ENCODE measurements at places on chromosomes 1 and 21.

DNA sequence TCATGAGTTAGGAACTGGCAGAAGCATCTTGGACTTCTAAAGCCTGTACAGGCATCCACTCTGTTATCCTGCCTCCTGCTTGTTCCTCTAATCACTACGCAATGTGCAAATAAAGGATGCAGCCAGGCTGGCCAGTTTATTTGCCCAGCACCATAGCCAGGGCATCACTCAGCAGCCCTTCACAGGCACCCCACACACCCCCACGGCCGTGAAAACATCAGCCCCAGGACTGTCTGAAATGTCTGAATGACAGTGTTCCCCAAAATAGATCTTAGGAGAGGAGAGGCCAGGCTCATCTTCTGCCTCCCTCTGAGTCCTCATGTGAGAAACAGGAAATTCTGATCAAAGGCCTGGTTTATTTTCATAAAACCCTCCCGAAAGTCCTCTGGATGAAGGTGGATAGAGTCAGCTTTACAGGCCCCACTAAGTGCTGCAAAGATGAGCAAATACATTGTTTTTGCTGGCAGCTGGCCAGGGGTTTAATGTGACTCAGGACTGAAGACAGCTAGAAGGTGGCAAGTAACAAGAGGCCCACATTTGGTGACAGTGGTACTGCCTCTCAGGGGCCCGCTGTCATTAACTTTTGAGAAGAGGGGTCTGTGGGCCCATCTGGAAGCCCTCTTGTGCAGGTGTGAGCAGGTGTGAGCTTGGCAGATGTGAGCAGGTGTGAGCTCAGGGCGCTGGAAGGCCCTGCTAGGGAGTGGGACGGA, 32.9 kb downstream of the GRHL3 start:
- no peak for DNase-seq

- DNase-seq, result no peak
Measured at GRCh38 chr1:245952383-245953026, 554.6 kb downstream of the SMYD3 start.

DNA sequence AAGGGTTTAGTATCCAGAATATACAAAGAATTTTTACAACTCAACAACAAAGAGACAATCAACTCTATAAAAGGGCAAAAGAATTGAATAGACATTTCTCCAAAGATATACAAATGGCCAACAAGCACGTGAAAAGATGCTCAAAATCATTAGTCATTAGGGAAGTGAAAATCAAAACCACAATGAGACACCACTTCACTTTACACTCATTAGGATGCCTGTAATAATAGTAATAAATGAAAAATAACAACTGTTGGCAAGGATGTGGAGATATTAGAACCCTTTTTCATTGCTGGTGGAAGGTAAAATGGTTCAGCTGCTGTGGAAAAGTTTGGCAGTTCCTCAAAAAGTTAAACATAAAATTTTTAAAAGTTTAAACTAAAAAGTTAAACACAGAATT, 7.0 kb upstream of the ABCD3 start:
- DNase-seq, result peak; percentile 77

DNA sequence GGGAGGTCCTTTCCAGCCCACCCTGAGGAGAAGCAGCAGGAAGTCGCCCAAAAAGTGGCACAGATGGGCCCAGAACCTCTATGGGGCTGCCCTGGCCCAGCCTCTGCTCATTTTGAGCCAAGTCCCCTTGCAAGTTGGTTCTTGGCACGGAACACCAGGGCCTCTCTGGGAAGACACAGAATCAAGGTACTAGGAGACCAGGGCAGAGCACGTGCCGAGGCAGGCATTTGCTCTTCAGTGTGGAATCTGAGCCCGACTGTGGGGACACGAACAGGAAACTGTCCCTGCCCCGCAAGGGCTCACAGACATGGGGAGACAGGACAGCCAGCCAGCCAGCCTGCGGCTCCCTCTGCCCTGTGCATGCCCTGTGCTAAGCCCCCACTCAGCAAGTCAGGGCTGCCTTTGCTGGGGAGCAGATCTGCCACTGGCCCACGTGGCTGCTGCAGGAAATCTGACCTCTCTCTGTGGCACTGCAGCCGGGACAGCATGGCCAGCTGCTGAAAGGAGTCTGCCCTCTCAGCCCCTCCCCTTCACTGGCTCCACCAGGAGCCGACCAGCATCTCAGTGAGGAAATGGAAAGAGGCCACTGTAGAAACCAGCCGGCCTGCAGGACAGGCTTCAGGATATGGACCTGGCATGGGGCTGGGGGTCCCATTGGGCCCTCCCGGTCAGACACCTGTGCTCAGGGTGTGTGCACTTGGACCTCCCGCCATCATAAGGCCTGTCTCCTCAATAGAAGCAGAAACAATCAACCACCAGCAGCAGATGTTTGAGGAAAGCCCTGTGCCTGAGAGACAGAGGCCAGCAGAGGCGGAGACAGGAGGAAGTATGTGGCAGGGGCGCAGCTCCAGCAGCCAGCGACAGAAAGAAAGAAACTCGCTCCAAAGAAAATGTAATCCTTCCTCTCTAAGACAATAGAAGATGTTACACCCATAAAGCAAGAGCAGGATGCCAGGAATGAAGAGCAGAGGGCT, 3.7 kb downstream of the ARHGEF16 start:
- DNase-seq, result no peak

GRCh38 chr1:87560601-87561360, 232.1 kb downstream of the LMO4 start:
- DNase-seq, result no peak

GRCh38 chr21:36207577-36208320, 51.1 kb downstream of the DOP1B start:
- no peak for DNase-seq

DNA sequence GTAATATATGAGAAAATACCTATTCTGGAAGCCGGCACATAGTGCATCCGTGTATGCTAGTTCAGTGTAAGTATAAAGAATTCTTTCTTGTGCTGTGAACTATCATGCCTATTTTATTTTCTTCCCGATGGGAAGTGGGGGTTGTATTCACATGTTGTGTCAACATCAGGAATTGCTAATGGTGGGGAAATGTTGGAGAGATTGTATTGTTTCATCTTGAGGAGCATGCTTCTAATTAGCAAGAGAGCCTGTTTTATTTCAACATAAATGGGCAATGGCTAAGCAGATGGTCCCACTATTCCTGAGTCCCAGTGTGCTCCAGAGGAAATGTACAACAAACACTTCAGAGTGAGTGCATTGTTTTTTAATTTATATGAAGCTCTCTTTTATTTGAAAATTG, 485.2 kb downstream of the PLPP3 start:
- DNase-seq, result no peak

DNA sequence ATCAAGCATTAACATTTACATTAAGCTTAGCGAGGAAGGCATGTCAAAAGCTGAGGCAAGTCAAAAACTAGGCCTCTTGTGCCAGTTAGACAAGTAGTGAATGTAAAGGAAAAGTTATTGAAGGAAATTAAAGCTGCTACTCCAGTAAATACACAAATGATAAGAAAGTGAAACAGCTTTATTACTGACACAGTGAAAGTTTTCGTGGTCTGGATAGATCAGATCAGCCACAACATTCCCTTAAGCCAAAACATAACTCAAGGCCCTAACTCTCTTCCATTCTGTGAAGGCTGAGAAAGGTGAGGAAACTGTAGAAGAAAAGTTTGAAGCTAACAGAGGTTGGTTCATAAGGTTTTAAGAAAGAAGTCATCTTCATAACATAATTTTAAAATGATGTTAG, 131.9 kb downstream of the VAV3 start:
- DNase-seq, result no peak

DNA sequence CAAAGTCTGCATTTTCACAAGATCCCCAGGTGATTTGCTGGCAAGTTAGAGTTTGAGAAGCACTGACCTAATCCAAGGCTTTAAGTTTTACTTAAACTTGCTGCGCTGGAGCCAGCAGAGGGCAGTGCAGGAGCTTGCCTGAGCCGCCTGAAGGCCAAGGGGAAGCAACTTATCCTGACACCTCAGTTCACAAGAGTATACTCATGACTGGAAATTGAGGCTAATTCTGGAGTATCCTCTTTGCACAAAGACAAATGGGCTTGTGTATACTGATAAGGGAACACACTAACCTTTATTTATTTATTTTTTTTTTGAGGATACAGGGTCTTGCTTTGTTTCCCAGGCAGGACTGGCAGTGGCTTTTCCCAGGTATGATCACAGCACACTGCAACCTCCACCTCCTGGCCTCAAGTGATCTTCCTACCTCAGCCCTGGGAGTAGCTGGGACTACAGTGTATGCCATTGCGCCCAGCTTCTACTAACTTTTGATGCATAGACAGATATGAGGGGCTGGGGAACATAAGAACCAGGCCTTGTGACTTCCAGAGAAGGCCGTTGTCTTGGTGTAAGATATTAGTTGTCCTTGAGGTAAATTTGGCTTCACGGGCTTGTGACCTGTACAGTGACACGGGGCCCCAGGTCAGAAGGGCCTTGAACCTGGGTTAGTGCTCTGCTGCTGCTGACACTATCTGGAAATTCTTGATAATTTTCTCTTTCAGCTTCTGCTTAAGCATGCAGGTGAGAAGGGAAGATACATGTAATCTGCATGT, 29.0 kb upstream of the SLAMF1 start:
- DNase-seq, result peak; percentile 63

- DNase-seq, result no peak
Measured at GRCh38 chr21:32572574-32573420, 12.5 kb downstream of the TCP10L start.

DNA sequence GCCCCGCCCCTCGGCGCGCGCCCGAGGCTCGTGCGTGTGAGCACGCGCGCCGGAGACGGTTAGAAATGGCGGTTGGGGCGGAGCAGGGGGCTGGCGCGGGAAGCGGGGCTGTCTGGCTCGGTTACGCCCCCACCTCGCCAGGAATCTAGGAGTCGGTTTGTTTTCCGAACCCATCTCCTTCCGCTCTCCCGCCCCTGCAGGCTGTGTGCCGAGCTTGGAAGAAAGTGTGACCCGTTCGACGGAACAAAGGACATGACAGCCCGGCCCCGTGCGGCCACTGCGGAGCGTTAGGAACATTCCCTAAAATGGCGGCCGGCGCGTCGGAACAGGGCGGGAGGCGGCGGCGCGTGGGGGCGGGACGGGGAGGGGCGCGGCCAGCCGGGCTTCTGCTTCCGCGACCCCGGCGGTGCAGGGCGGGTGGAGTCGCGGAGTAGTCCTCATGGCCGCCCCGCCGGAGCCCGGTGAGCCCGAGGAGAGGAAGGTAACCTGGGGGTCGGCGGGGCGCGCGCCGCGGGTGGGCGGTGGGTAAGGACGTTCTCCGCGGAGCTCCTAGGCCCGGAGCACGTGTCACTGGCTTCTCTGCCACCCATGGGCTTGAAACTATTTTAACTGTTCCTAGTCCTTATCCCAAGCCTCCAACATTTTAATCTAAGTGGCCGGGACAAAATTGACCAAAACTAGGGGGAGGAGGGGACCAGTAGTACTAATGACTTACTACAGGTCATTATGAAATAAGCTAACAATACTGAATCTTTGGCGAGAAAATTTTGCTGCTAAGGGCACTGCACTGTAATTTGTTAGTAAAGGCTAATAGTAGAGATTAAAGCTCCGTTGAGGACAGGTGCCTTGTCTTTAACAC, at the start of gene COX20:
Gene COX20 (plus strand): TSS at position 383 of the 859 bp plus-strand sequence. CDS start 57 bp downstream, at position 440.
- DNase-seq, result peak; percentile 77

DNA sequence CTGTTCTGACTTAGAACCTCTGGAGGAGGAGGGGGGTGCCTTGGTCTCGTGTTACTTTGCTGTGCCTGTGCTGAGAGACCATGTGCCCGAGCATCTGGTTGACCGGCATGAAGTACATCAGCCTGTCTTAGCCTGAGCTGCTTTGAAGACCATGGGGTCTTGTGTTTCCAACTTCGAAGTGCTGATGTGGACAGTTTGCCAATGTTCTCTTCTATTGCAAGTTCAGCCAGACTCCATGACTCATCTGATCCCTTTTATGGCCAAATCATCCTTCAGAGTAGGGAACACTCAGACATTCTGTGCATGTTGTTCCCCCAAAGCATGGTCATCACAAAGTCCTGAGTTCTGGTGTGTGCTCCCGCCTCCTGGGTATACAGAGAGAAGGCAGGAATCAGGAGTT, 6.0 kb upstream of the PLA2G2C start:
- no peak for DNase-seq

DNA sequence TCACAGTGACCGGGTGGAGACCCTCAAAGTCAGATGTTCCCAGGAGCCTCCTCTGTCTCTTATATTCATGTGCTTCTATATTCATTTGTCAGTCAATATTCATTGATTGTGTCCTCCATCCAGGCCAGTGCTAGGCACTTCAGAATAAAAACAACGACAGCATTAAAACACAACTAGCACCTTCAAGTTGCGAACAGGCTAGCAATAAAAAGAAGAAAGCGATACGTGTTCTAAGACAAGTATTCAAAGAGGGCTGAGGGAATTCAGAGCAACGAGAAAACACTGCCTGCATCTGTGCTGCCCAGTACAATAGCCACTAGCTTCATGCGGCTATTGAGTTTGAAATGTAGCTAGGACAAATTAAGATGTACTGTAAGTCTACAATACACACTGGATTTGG, 138.0 kb downstream of the PLXNA2 start:
- DNase-seq, result no peak

- DNase-seq, result no peak
Measured at GRCh38 chr1:55418208-55419000, 203.2 kb upstream of the USP24 start.

DNA sequence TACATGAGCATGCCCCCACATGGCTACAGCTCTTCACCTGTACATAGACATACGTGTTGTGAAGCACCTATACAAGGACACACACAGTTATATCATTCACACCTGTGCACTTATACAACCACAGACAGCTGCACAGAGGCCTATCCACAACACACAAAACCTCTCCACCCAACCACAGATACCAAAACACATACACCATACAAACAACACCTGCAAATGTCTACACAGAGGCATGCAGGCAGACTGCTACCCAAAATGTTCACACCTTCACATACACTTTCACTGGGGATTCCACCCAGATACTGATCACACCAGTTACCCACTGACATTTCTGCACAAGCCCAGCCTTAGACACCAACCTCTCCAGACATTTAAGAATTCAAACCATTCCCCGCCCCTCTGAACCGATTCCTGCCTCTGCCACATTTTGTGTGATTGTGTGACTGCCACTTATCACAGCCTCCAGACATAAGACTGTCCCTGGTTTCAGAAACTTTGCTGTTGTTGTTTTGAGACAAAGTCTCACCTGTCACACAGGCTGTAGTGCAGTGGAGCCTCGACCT, 2.0 kb downstream of the C1orf232 start:
- DNase-seq, result no peak

- peak; percentile 19 for DNase-seq
Measured at GRCh38 chr1:246152986-246153431, 354.1 kb downstream of the SMYD3 start.

GRCh38 chr1:235416662-235417049, 49.4 kb downstream of the TBCE start:
- no peak for DNase-seq

All from CD14-positive monocyte (primary cell).